ENCODE measurements at places on chromosomes 6 and 20.

GRCh38 chr6:150249261-150249660 lies 106.4 kb downstream of the PPP1R14C start:
- DNase-seq = no peak

GRCh38 chr6:132300323-132300949 lies 100.8 kb downstream of the MOXD1 start:
- DNase-seq = no peak

DNA sequence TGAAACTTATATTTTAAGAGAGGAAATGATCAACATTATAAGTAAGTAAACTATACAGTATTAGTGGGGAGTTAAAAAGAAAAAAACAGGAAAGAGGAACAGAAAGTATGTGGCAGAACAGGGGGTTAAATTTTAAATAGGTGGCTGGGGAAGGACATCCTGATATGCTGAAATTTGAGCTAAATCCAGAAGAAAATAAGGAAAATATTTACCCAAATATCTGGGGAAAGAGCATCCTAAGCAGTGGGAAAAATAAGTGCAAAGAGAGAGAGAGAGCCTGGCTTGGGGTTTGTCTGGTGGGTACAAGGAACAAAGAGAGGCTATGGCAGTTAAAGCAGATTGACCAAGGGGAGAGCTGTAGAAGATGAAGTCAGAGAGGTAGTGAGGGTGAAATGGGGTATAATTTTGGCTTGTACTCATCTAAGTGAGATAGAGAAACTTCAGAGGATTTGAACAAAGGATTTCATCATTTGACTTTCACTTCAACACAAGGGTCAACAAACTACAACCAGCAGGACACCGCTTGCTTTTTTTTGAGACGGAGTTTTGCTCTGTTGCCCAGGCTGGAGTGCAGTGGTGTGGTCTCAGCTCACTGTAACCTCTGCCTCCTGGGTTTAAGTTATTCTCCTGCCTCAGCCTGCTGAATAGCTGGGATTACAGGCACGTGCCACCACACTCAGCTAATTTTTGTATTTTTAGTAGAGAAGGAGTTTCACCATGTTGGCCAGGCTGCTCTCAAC lies 328.4 kb upstream of the CNR1 start:
- DNase-seq = no peak

DNA sequence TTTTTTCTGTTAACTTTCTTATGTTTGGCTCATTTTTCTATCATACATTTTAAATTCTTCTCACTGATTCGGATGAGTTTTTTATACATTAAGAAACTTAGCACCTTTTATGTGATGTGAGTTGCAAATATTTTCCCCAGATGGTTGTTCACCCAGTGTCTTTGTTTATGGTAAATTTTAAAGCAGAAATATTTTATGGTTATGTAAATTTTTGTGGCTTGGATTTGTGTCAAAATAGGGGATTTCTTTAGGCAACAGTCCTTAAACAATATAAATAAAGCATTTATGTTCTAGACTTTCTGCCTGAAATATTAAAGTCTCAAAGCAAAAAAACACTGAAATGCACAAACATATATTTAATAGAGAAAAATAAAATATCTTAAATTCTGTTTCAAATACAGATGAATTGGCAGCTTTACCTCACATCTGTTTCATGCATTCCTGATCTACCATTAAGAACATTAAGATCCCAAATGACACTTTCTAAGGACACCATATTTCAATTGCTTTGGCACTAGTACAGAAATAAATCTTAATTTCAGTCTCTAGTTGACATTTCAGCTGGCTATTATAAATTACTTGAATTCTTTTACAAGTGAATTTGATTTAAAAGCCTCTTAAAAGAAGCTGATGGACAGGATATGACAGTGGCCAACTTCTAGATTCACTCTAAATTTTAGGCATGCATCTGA lies 646.6 kb downstream of the HACE1 start:
- no peak for DNase-seq

GRCh38 chr6:158707821-158708195 lies 58.0 kb downstream of the SYTL3 start:
- no peak for DNase-seq

DNA sequence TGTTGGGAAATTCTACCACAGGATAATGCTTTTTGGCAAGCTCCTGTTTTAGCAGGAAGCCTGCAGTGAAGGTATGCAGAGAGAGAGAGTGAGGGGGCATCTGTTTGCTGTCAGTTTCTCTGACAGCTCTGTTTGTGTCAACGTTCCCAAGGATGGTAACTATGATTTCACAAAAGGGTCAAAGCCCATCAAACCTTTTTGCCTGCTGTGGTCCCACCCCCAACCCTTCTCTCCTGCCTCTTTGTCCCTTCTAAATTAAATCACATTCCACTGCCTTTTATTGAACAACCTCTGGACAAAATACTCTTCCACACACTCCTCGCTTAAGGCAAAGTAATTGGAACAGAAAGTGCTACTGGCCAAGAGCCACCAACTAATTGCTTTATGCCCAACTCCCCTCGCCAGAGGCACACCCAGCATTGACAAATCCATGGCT lies 128.3 kb downstream of the TSHZ2 start:
- DNase-seq = no peak

- no peak for DNase-seq
These were observed 84.1 kb downstream of the RALGAPA2 start for GRCh38 chr20:20628314-20628713.

GRCh38 chr20:43379239-43379917 lies 78.3 kb upstream of the SRSF6 start:
- DNase-seq = no peak

DNA sequence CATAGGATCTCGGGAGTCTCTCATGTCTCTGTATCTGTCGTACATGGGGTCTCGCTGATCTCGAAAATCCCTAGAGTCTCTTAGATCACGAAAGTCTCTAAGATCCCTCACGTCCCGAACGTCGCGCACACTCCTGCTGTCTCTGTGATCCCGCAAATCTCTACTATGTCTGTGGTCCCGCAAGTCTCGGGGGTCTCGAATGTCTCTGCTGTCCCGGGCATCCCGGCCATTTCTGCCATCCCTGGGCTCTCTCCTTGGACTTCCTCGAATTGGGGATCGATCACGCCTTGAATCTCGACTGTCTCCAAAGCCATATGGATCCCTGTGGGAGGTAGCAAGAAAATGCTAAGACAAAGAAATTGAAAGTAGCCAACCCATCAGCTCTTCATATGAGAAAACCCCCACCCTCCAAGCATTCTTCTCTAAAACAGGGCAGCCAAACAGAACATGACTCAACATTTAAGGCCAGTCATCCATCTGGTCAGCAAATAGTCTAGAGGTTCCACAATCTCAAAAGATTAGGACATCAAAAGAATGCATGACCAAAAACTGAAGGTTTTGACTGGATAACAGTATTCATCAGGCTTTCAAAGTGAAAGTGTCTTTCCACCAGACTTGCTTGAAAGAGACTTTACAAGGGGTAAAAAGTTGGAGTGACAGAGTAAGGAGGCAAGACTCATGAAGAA lies 19.4 kb downstream of the NCOA5 start:
- no peak for DNase-seq

DNA sequence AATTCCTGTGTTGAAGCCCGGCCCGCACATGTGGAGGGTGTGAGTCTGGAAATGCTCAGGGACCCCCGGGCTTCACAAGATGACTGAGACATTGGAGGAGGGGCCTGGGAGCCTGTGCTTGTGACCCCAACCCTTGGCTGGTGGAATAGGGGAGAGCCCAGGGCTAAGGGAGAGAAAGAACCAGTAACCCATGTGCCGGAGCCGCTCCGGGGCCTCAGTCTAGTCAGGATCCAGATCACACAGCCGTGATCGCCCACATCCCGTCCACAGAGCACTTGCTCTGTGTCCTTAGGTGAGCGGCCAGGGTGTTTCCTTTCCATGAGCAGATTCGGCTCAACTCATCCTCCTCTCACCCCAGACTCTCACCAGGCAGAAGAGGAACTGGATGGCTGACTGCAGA lies 152.3 kb upstream of the RPS6KA2 start:
- no peak for DNase-seq

- no peak for DNase-seq
These were observed 22.2 kb downstream of the TBC1D20 start for GRCh38 chr20:440148-440547.

- DNase-seq = peak; percentile 25
These were observed 40.4 kb downstream of the IRF4 start for GRCh38 chr6:431986-432385.

DNA sequence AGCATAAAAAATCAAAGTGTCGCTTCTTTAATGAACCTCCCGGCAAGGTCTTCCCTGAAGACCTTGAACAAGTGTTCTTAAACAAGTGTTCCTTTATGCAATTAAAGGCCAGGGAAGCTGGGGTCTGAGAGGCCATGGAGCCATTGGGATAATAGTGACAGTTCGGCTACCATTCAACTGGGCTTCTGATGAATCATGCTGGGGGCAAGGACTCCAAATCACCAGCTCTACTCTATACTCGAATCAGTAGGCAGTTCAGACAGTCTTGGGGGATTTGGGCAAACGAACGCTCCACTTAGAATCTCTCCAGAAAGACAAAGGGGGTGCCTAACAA lies 34.7 kb upstream of the EZR start:
- no peak for DNase-seq

DNA sequence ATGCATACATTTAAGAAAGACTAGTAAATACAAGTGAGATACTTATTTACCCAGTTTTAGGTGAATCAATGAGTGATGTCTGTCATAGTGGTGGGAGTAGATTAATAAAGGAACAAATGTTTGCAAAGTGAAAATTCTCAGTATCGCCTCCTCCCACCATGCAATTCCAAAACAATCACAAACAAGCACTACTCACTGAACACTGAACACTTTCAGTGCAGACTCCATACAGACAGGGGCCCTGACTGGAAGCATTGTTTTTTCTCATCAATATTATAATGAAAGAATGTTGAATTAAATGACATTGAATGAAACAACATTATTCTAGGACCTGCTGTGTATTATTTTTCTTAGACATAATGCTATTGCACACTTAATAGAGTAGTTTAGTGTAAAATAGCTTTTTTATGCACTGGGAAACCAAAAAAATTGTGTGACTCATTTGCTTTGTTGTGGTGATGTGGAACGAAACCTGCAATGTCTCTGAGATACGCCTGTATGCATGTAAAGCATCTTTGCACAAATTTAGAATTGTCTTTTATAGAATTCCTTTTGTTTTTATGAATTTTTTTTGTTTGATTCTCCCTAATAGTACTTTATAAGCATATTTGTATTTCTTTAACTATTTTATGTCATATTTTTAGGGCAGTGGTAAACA lies 317.5 kb downstream of the UTRN start:
- no peak for DNase-seq

DNA sequence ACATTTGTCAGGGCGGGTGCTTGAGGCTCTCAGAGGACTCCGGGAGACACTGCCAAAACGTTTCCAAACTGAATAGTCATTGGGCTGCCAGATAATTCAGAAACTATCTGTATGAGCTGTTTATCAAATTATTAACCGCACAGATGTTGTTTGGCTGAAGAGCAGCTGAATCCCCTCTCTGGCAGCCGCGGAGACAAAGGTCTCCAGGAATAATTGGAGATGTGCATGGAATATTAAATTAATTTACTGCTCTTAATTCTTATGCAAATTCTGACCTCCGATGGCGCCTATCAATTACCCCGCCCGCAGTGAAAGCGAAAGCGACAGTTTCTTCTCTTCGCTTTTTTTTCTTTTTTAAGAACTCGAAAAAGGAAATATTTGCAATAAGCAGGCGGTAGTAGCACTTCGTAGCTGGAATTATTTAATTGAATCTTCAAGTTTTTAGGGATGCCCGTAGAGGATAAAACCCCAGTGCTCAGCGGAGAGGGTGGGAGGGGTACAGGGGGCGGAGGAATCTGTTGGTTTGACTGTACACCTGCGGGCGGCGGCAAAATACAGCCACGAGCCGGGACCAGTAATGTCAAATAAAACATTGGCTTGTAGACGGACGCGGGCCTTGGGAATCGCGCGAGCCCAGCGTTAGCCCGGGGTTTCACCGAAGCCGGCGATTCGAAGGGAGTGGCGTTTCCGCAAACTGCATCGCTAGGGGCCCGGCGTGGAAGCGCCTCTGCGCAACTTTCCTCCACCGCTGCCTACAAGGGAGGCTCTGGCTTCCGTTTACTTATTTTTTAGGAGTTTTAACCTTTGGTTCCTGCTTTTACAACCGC lies 6.2 kb downstream of the LINC00237 start:
- peak; percentile 27 for DNase-seq

DNA sequence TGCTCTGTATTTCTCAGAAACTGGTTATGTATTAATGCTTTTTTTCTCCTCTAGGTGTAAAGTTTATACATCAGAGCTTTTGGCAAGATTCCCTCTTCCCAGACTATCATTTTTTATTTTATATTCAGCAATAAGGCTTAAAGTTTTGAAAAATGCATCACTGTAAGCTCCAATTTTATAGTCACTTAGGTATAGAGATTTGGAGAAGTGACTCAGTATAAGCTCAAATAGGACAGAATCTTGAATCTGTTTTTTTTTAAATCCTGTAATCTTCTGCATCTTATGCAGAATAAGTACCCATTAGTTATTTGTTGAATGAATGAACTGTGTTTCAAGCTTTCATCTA lies 1.0 kb downstream of the NCOA7 start:
- no peak for DNase-seq

- DNase-seq = no peak
These were observed 4.4 kb downstream of the CSNK2A1 start for GRCh38 chr20:539191-539590.
